ENCODE measurements at places on chromosomes 5 and 9.
A peak's percentile ranks its signal among the peaks of the same experiment; 100 is the strongest.

DNA sequence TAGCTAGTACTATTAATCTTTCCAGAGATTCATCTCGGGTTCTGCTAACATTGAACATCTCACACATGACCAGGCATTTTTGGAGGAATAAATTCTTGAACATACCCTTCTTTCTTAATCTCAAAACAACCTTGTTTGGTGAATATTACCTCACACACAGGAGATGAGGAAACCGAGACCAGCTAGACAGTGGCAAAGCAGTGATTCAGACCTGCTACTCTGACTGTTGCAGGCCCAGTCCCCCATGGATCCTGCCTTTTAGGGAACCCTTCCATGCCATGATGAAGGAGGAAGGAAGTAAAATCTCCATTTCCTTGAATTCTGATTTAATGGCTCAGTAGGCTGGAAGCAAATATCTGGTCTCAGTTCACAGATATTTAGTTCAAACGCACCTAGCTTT, 2.6 kb downstream of the PCSK5 start:
- no peak for DNase-seq

GRCh38 chr5:170483701-170484458, 19.9 kb upstream of the KCNIP1 start:
- no peak for DNase-seq

DNA sequence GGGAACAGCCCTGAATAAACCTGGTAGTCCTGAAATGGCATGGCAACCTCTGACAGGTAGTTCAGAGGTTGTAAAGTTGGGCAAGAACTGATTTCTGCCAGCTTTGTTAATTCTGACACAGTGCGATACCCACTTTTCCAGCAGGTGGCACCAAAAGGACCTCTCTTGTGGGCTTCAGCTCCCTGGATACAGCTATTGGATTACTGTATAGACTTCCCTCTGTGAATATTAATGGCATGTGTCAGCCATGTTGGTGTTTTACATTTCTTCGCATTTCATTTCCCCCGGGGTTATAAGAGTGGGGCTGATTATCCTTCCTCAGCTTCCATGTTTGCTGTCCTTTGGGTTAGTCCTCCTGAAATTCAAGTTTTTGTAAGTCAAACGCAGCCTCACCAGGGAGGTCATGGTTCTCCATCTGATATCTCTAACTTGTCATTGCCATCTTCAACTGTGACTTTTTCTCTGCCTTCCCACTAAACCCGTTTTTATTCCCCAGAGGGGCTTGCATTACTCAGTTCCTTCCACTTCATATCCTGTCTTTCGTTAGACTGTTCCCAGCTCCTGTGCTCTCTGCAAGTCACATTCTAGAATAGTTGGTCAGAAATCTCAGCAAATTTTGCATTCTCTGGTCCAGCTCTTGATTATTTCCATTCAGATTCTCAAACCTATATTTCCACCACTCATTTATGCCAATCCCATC, 135.6 kb downstream of the LIFR start:
- DNase-seq = peak; percentile 11

DNA sequence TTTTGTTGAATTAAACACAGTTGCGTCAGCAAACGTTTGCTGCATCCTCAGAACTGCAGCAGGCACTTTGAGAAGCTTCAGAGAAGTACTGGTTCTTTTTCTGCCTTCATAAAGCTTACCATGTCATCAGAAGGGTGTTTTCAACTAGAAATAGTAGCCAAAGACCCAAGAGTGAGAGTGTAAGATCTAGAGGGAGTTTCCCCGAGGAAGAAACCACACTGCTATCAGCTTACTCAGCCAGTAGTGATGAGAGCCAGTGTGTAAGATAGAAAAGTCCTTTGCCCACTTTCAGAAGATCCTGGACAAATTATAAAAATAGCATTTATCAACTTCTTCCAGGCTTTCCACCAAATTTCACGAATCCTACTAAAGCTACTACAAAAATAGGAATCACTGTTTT, 154.5 kb downstream of the PAPPA start:
- DNase-seq = no peak

DNA sequence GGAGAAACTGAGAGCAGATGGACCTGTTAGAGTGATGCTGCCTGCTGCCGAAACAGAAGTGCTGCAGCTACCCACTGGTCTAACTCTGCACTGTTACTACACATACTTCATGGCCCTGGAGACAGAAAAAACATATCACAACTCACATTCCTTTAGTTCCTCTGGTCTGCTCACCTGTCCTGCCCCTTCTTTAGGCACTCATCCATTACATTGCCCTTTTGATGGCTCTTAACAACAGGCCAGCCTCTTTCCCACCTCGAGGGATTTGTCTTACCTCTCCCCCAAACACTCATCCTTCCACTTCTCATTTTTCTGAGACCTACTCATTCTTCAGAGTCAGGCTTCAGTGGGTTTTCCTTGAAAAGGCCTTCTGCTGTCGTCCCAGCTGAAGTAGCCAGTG, 49.2 kb downstream of the KCTD16 start:
- no peak for DNase-seq

All from forelimb muscle (tissue), 1 donor.